Germinal center (tissue), 1 donor: ENCODE measurements at places on chromosomes 12 and 14.

DNA sequence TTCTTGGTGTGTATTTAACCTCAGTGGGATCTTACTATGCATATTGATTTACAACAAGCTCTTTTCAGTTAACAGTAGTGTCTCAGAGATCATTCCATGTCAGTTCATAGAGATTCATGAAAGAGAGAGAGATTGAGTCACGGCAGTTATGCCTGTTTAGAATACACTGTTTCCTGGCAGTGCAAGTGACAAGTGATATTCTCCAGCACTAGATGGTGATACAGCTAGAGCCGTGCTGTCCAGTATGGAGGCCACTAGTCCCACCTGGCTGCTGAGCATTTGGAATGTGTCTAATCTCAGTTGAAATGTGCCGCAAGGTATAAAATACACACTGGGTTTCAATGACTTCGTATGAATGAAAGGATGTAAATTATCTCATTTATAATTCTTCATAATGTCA, 184.4 kb downstream of the SUDS3 start:
- DNase-seq: no peak

DNA sequence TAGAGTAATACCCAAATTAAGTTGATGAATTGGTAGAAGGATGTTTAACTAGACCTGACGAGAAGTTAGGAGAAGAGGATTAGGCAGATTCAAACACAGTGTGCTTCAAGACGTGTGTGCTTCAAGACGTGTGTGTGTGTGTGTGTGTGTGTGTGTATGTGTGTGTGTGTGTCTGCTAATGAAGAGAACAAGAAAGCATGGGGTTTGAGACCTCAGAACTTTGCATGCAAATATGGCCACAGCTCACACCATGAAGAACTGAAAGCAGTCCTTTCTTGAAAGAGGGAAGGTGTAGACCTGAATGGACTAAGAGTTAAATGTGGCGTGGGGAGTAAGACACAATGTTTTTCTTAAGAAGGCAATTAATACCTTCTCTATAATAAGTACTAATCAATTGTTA, 32.5 kb upstream of the SSPN start:
- DNase-seq: no peak

GRCh38 chr14:23294734-23295561, 7.7 kb downstream of the PPP1R3E start:
- peak; percentile 22 for DNase-seq

DNA sequence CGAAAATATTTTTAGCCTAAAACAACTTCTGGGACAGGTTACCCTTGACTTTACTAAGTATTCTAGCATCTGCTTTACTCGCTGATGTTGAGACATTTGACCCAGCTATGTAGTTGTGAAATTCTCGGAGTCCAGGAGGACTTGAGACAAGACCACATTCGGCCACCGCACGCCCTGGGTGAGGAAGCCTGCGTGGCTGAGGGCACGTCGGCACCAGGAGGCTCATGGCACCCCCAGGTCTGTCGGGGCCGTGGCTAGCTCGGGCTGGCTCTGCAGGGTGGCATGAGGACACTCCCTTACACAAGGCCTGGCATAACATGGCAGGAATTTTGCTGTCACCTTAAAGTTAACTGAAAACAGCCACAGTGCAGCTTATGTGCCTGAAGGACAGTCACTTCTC, 58.1 kb upstream of the MMP17 start:
- no peak for DNase-seq

GRCh38 chr12:11727133-11727664, 77.7 kb downstream of the ETV6 start:
- DNase-seq: no peak

DNA sequence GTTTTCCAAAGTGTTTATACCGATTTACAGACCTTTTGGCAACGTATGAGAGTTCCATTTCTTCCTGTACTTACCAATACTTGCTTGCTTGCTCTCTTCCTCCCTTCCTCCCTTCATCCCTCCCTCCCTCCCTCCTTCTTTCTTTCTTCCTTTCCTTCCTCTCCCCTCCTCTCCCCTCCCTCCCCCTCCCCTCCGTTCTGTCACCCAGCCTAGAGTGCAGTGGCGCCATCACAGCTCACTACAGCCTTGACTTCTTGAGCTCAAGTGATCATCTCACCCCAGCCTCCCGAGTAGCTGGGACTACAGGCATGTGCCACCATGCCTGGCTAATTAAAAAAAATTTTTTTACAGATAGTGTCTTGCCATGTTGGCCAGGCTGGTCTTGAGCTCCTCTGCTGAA, 40.4 kb downstream of the DIP2B start:
- no peak for DNase-seq

DNA sequence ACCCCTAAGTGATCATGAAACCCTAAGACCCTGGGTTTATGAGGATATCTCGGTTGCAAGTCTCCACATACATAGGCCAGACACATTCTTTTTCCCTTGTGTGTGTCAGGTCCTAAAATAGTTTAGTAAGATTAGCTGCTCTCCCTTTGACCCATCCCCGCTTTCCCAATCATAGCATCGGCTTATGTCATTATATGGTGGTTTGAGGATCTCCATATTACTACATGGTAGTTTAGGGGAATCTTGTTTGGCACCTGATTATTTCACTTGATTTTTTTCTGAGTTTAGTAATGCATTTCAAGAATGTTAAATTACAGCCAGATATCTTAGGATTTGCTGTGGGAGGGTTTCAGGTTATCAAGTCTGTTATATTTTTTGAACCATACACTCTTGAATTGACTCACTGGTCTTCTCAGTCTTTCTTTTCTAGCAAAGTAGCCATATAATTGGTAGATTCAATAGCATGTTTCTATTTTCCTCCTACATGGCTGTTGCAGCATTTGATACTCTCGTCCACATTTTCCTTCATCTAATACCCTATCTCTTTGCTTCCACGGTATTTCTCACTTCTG, 68.3 kb upstream of the TRHDE start:
- DNase-seq: no peak

DNA sequence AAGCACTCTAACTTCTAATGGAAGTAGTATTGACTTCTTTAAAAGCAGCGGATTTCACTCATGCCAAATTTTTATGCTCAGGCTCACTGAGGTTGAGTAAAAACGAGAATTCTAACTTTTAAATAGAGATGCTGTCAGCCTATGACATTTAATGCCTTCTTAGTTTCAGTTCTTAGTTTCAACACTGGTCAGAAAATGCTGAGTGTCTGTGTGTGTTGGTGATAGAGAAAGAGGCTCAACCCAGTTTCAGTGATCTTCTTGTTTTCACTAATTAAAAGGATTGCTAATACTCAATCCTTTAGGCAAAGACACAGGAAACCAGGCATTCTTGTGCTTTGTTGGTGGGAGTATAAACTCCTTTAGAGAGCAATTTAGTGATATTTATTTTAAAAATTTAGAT, 31.0 kb downstream of the PEBP1 start:
- no peak for DNase-seq

DNA sequence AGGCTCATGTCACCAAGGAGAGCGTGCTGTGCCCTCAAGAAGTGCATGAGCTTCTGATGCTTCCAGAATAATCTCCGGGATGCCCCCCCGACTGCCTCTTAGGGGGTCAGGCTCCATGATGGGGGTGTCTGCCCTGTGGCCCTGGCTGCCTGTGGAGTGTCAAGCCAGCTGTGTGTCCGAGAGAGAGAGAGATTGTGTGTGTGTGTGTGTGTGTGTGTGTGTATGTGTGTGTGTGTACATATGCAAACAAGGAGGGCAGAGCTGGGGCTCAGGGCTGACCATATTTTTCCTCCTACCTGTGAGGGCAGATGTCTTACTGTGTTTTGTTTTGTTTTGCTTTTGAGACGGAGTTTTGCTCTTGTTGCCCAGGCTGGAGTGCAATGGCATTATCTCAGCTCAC, 5.6 kb upstream of the ALDH2 start:
- DNase-seq: peak; percentile 26

- no peak for DNase-seq
Observed at GRCh38 chr14:86646696-86647690, 1117.0 kb downstream of the FLRT2 start.

DNA sequence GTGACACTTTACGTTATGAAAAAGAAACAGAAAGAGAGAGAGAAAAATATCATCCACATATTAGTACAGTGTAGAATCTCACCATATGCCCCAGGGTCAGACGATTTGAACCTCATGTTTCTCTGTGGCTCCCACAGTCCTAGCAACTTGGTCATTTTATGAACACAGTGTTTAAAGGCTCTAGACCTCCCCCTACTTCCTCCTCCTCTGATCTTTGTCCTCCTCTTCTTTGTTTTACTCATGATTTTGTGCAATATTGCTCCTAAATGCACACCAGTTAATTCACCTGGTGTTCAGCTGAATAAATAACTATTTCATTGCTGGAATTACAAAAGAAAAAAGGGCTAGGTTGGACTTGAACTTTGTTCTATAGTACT, 18.2 kb downstream of the GLT1D1 start:
- no peak for DNase-seq

DNA sequence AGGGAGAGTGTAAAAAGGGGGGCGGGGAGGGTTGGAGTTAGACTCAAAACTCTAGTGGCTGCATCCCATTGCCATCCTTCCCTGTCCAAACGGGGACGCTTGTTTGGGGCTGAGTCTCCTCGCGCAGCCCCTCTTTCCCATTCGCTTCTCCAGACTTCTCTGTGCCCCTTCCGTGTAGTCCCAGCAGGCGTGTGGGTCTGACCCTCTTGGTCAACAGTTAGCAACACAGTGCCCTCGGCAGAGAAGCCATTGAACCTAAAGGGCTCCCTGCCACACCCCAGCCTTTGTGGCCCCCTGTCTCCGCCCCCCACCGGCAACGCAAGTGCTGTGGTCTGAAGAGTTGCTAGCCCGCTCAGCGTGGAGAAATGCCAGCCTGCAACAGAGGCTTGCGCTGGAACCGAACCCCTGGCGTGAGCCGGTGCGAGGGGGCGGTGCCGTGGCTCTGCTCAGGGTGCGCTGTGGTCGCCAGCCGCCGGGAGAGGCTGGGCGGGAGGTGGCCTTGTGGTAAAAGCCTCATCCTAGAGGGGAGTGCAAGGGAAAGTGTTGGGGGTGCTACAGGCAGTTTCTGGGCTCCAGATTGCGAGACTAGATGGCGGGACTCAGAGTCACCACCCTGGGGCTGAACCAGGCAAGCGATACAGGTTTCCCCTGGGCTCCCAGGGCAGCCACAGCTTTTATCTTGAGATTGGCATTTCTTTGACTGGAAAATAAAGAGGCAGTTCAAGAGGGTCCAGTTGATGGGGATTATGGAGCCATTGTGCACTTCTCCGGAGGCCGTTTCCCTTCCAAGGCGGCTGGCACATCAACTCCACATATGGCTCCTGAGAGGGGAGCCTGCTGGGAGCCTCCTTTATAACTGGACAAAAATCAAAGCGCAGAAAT, 2.1 kb downstream of the PLXNC1 start:
- DNase-seq: no peak

DNA sequence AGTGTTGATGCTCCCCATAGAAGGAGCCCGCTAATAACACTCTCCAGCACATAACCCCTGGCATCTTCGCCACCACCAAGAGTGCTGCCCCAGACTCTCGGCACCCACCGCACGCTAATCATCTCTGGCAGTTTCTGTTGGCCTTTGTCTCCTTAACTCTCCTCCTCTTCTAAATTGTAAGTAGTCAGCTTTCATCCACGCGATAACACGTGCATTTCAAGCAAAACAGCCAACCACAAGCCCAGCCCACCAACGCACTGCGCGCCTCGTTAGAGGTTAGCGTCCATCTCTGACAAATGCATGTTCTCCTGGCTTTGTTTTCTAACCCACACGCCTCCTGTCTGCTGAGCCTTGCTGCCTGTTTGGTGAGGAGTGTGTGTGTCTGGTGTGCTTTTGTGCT, 61.1 kb upstream of the RIN3 start:
- no peak for DNase-seq
